CD4-positive, alpha-beta T cell treated with Interleukin-6 at 100 ng/mL for 8 hours (primary cell): ENCODE measurements at places on chromosomes 5 and 9.

GRCh38 chr5:68533051-68533450, 317.5 kb downstream of the PIK3R1 start:
- no peak for DNase-seq

GRCh38 chr5:67366276-67366675, 169.7 kb upstream of the CD180 start:
- DNase-seq: no peak

DNA sequence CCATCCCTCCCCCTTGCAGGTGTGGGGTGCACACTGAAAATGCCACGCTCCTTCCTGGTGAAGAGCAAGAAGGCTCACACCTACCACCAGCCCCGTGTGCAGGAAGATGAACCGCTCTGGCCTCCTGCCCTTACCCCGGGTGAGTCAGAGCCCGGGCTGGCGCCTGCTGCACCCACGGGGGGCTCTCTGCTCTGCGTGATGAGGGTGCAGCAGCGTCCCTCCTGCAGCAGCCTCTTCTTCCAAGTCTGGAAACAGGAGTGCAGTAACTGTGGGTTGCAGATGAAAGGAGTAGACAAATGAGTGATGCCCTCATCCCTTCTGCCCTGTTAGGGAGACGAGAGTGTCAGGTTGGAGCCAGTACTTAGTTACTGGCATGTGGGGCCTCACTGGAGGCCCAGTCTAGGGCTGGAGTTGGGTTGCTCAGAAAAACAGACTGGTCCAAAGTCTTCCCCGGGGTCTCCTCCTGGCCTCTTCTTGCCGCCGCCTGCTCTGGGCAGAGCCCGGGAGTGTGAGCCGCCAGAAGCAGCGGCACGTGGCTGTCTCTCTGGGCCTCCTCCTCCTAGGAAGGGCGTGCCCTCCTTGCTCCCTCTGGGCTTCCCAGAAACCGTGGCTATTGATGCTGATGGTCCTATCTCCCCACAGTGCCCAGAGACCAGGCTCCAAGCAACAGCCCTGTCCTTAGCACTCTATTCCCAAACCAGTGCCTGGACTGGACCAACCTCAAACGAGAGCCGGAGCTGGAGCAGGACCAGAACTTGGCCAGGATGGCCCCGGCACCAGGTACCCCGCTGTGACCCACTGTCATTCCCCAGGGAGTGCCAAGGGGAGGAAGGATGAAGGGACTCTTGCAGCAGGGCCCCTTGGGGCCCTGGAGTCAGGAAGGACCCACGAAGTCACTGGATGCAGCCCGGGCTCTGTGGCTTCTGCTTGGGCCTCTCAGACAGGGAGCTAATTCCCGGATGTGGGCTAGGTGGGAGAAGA, 8.4 kb downstream of the GFI1B start:
- DNase-seq: no peak

- no peak for DNase-seq
Observed at GRCh38 chr9:123965801-123966686, 36.1 kb upstream of the DENND1A start.

GRCh38 chr9:95580812-95581761, 64.3 kb upstream of the PTCH1 start:
- DNase-seq: no peak

GRCh38 chr9:35619800-35620158, 1.6 kb upstream of the CD72 start:
- no peak for DNase-seq

GRCh38 chr5:157219491-157220271, 39.0 kb downstream of the ITK start:
- DNase-seq: no peak

DNA sequence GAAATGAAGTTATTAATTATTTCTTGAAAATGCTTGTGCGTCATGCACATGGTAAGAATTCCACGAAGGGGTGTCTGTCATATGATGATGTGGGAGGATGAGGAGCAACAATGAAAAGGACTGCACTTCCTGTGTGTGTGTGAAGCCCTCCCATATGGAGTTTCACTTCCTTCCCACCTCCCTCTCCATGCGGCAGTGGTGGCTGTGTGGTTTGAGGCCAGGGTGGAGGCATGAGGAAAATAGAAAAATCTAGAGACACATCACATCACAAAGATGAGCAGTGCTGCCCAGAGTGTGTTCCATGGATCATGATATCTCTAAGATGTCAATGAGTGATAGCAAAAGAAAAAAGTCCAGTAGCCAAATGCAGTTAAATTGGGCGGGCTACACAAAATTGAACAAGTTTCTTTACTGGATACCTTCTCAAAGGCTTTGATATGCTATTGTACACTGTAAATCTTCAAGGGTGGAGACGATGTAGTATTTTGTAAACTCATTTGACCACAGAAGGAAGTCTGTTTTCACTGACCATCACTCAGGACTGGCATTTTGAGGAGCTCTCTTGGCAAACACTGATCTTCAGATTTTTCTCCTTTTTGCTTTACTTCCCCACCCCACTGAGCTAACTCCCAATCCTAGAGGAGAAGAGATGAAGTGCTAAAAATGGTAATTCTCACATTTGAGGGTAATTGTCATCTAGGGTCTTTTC, 55.7 kb upstream of the EQTN start:
- DNase-seq: no peak

- DNase-seq: no peak
Observed at GRCh38 chr5:154526231-154527226, 48.5 kb upstream of the HAND1 start.

DNA sequence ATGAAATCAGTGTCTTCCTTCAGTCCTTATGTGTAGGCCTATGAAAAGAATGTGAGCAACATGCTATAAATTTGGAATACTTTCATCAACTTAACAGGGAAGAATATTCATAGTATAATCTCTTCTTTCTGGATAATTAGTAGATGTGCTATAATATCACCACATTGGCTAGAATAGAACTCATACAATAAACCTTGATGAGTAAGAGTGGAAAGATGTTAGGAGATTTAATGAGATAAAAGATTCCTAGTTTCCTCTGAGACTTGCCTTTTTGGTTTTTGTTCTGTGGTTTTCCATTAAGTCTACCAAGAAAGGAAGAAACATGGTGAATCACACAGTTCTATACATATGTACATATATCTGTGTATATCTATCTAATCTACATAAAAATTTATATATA, 301.8 kb upstream of the PRR16 start:
- DNase-seq: no peak

DNA sequence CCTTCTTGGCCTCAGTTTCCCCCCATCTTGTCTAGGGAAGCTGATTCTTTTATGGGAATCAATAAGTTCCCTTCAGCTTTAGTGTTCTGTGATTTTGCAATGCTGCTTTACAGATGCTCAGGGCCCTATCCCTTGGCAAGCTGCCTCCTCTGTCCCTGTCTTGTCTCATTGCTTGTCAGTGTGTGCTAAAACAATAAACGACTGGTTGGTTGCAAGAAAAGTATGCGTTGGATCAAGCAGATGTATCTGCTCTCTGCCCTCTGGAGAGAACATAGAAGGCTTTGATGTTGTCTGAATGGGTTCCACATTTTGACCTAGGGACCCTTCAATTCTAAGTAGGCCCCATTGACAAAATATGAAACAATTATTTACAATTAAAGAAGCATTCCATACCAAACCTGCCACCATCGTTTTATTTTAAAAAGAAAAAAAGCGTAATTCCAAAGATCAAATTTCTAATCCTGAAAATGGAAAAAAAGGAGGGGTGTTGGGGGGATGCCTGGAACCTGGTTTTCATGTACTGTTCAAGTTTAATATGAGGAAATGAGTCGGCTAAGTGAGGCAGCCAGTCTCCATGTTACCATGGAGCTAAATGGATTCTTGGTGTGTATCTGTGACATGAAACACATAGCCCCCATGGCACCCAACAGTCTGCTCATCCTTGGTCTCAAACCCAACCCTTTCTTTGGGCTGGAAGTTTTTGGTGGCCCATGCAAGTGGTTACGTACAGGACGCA, 31.2 kb upstream of the TARS1 start:
- DNase-seq: no peak

GRCh38 chr9:94703488-94704140, 22.9 kb upstream of the AOPEP start:
- DNase-seq: no peak

DNA sequence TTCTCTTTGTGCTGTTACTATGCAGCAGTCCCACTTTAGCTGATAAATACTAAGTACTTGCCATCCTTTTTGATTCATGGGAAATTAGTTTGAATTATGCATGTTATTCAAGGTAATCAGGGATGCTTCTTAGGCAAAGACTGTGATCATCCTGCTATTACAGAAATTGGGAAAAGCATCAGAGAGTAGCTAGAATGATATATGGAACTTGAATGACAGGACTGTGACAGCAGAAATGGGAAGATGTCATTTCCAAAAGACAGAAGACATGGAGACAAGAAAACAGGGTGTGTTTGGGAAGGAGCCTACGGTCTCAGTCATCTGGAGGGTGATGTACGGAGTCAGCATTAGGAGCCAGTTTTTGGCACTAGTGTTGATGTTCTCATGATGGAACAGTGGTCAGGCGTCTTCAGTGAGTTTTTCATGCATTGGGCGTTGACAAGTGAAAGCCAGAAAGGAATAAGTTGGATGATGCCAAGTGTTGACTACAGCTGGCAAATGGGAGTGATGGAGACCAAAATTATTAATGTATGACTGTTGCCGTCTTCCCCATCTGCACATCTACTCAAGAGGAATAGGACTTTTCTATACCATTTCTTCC, 70.4 kb downstream of the TMEM167A start:
- DNase-seq: no peak

DNA sequence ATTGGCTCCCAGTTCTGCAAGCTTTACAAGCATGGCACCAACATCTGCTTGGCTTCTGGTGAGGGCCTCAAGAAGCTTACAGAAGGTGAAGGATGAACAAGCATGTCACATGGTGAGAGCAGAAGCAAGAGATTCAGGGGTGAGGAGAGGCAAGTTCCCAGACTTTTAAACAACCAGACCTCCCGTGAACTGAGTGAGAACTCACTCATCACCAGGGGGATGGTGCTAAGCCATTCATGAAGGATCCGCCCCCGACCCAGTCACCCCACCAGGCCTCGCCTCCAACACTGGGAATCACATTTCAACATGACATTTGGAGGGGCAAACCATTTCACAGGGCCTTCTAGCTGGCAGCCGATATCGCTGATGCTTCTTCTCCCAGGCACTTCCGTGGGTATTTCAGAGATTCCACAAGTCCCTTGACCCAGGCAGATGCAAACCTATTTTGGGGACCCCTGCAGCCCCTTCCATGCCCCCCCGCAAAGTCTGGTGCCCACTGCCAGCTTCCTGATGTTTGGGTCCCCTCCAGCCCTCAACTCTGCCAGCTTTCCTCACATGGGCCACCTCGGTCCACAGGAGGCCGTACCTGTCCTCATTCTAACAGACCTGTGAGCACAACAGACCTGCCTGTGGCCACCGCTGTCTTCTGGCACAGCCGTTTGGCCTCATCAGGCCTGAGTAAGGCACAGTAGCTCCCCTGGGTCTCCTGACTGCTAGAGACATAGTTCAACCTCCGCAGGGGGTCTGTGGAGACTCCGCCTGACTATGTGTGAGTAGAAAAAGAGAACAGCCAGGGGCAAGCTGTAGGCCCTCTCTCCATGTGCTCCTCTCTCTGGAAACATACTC, 60.7 kb upstream of the ANGPTL2 start:
- DNase-seq: no peak

GRCh38 chr9:89732295-89732938, 127.6 kb downstream of the GADD45G start:
- DNase-seq: no peak

GRCh38 chr5:55370291-55370925, 62.6 kb downstream of the MTREX start:
- DNase-seq: no peak

- no peak for DNase-seq
Observed at GRCh38 chr5:140041099-140041491, 2.0 kb downstream of the NRG2 start.

DNA sequence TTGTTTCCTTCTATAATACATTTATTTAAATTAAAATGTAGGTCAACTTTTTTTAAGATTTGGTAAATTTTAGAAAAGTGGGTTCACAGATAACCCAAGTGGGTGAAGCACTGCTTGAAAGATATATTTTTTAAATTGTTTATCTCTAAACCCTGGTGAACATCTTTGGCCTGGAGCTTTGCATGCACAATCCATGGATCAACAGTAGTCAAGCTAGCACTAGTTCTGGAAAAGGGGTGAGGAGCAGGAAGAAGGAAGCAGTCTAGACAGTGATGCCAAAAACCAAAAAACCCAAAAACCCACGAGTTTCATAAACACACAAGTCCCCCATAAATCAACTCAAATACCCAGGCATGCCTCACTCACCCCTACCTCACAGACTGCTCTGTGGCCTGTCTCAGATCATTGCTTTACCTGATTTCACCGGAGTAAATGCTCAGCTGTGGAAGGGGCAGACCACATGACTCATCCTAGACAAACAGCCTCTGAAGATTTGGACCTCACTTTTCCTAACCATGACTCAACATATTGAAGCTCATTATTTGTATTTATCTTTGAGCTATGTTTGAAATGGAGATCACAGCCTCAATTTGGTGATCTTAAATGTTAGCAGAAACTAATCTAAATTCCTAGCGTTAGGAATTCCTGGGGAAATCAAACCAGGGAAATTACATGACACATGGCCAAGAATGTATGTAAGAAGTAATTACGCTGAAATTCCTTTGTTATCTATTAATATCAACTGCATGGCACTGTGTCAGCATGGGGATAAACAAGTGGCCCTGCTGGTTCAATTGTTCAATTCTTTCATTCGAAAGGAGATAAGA, 149.6 kb downstream of the ZNF608 start:
- no peak for DNase-seq

DNA sequence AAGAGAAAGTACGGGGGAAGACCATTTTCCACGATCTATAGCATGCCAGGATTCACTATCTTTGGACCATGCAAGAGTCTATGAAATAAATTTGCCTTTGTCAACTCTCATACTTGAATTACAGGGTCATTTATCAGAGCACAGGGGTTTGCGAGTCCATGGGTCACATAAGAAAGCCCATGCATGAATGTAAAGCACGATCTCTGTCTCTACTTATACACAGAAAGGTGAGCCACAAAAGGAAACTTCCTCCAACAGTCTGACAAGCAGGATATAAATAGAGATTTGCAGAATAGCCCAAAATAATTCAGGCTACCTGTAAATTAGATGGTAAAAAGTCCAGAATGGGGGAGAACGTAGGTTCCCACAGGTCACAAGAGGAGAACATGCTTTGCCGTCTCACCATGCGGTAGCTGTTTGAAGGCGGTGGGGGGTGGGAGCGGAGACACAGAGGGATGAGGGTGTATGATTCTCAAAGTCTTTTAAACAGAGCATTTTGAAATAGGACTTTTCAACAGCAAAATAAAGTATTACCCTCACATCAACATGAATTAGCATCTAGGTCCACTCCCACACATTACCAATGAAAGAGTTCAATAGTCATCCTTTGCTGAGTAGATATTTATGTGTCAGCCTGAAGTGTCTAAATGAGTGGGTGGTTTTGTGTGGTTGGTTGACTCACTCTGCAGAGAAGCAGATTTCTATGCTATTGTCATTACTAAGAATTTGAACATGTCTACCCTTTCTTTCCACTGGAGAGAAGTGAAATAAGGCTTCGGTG, 279.7 kb downstream of the EBF1 start:
- no peak for DNase-seq

DNA sequence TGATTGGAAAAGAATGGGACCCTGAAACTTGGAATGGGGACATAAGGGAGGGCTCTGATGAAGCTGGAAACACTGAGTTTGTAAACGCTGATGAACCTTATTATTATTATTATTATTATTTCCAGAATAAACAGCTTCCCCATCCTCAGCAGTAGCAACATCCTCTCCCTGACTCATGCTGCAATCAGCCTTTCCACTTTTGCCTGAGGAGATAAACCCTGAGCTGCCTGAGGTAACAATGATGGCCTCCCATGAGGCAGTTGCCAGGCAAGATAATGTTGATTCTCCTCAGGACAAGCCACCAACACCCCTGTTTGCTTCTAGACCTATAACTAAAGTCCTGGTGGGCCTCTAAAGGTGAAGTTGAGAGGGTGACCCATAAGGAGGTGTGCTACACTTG, 139.2 kb upstream of the ATP10B start:
- DNase-seq: no peak
